ENCODE measurements at places on chromosomes 3 and 15. TPM values are rescaled to one million over a fixed set of nuclear protein-coding genes. Genes with fewer than 3 reads are reported as not detected.

The KNG1 gene
- not detected for total RNA-seq

The KBTBD12 gene
- total RNA-seq: 10.3 TPM

The GABRR3 gene
- total RNA-seq: not detected

The CDCP1 gene
- 6.2 TPM for total RNA-seq

The GATM gene
- 30.4 TPM for total RNA-seq

DNA sequence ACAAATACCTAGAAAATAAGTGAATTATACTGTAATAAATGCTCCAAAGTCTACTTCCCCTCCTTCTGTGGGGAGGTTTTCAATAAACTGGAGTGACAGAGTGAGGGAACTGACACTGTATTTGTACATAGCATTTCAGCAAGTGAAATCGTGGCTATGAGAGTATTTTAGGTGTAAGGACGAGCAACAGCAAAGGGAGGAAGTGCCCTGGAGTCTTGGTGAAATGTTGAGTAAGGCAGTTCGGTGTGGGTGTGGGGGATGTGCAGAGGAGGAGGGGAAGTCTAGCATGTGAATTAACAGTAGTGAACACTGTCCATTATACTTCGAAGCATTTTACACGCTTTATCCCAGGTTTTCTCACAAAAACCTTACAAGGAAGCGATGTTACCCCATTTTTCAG is 18.1 kb upstream of the P2RY13 start:
- no peak overlapping the region for H3K27ac ChIP-seq
- H3K36me3 ChIP-seq: no peaks in the 10 kb centered on the region
- peak; percentile 18 for DNase-seq
- H3K27me3 ChIP-seq: no peaks in the 10 kb centered on the region
- peaks cover 7% of the 10 kb centered on the region for H3K4me1 ChIP-seq

- peaks cover 96% of the 10 kb centered on the region for H3K36me3 ChIP-seq
- H3K4me1 ChIP-seq: peaks cover 56% of the 10 kb centered on the region
- DNase-seq: no peak
- H3K27ac ChIP-seq: no peak overlapping the region
- no peak overlapping the region for H3K4me3 ChIP-seq
Observed at GRCh38 chr3:51397392-51397791, 6.3 kb downstream of the RBM15B start.

DNA sequence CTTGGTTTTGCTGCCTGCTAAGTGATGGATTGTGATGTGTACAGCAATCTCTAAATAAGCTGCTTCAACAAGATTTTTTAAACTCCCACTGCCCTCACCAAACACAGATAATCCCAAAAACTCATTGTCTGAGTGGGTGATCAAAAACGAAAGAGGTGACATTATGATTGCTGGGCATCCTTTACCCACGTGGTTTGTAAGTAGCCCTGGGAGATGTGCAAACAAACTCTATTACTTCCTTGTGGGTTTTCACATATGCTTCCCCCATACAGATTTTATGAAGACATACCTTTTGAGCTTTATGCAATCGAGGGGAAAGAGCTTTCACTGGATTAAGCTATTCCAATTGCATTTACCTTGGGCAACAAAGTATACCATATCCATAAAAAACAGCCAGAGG is 1000.4 kb downstream of the FHIT start:
- H3K27ac ChIP-seq: no peak overlapping the region
- H3K4me3 ChIP-seq: no peak overlapping the region
- no peaks in the 10 kb centered on the region for H3K36me3 ChIP-seq
- no peaks in the 10 kb centered on the region for H3K4me1 ChIP-seq

DNA sequence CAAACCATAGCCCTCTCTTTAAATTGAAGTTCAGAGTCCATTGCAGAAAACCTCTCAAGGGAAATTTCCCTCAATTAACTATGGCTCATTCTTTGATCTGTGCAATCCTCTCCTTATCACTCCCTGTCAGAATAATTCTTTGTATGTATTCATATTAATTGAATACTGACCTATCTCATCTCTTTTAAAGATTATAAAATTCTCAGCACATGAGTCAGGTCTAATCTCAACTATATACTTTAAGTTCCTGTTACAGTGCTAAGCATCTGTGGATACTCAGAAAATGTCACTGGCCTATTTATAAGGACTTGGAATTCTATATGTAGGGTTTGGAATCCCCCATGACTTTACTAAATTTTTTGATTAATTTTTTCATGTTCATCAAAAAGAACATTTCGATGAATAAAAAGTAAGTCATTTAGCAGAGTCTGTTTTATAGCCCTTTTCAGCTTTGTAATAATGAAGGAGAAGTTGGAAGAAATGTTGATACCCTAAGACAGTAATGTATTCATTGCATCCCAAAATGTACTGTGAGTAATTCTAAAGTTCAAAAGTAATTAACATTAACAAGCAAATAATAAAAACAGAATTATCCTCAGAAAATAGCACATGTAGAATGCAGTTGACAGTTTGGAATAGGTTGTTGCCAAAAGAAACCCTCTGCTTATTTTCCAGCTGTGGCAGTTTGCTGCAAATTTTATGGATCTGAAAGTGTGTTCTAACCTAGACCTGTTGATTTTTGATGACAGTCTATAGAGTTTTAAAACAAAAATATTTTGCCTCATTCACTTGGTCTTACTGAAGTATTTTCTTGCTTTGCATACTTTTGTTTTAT is 503.4 kb upstream of the CBLB start:
- DNase-seq: no peak
- no peak overlapping the region for H3K4me3 ChIP-seq
- no peaks in the 10 kb centered on the region for H3K4me1 ChIP-seq
- H3K27ac ChIP-seq: no peak overlapping the region

DNA sequence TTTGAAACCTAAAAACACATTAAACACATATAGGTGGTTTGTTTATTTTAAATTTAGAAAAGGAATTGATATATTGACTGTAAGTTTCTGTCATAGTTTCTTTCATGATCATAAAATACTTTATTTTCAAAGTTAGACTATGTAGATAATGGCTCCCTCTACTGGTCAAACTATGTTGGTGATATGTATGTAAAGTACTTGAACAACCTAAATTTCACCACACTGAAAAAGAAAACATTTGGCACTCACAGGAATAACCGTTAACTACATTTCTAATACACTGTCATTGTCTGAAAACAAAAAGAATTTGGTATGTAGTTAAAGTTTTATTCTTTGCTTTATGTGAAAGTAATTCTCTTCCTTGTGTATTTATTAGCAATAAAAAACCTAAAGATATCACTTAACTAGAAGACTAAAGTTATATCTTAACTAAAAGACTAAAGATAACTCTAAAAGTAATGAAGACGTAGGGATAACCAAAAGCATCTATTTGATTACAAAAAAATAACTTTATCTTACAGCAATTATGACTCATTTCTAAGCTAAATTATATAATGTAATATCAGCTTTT is 427.5 kb downstream of the VGLL3 start:
- no peaks in the 10 kb centered on the region for H3K36me3 ChIP-seq
- H3K4me3 ChIP-seq: no peak overlapping the region
- H3K27ac ChIP-seq: no peak overlapping the region
- DNase-seq: no peak

GRCh38 chr3:43345877-43346276 is 59.5 kb downstream of the SNRK start:
- H3K4me1 ChIP-seq: no peaks in the 10 kb centered on the region
- H3K4me3 ChIP-seq: no peak overlapping the region
- no peaks in the 10 kb centered on the region for H3K27me3 ChIP-seq

- DNase-seq: no peak
- no peaks in the 10 kb centered on the region for H3K4me1 ChIP-seq
- no peaks in the 10 kb centered on the region for H3K27me3 ChIP-seq
- H3K36me3 ChIP-seq: no peaks in the 10 kb centered on the region
Observed at GRCh38 chr3:1092771-1093170, at the start of gene CNTN6. TSS of gene CNTN6 (plus strand) at chr3:1093024. CDS start at chr3:1148009, 54,985 bp downstream.

DNA sequence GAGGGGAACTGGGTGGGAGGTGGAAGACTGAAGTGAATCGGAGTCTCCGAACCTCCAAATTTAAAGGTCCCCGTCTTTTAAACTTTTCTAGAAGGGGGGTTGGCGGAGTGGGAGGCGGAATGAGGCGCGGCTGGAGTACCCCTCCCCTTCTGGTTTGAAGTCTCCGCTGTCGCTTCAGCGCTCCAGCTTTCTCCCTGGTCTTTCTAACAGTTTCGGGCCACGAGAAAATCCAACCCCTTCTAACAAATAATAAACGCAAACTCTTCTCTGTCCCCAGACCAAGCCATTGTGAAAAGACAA is 2.5 kb upstream of the MECOM start:
- peak overlapping the region; percentile 97 for H3K27ac ChIP-seq
- peaks cover 84% of the 10 kb centered on the region for H3K4me1 ChIP-seq
- H3K4me3 ChIP-seq: peak overlapping the region; percentile 54
- no peaks in the 10 kb centered on the region for H3K36me3 ChIP-seq
- no peak for DNase-seq
- H3K27me3 ChIP-seq: peaks cover 43% of the 10 kb centered on the region

- H3K36me3 ChIP-seq: no peaks in the 10 kb centered on the region
- no peak overlapping the region for H3K4me3 ChIP-seq
- H3K27ac ChIP-seq: no peak overlapping the region
- no peaks in the 10 kb centered on the region for H3K27me3 ChIP-seq
Observed at GRCh38 chr3:31920310-31920709, 60.8 kb downstream of the OSBPL10 start.

DNA sequence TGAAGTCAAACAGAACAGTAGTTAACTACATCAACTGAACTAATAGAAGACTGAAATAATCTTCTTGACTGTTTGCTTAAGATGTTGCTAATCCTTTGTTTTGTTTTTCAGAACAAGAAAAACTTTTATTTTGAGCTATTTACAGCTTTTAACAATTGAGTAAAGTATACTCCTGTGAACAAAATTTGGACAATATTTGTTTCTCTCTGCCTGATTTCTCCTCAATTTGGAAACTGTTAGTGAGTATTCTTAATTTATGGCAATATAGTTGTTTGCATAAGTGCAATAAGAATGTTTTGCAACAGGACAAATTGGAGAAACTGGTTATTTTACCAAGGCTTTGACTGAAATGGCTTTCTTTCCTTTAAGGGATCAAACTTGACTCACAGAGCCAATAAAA is 36.5 kb upstream of the ENTPD3 start:
- H3K27me3 ChIP-seq: no peaks in the 10 kb centered on the region
- H3K4me3 ChIP-seq: no peak overlapping the region
- no peaks in the 10 kb centered on the region for H3K4me1 ChIP-seq
- no peak for DNase-seq
- no peak overlapping the region for H3K27ac ChIP-seq
- H3K36me3 ChIP-seq: no peaks in the 10 kb centered on the region

DNA sequence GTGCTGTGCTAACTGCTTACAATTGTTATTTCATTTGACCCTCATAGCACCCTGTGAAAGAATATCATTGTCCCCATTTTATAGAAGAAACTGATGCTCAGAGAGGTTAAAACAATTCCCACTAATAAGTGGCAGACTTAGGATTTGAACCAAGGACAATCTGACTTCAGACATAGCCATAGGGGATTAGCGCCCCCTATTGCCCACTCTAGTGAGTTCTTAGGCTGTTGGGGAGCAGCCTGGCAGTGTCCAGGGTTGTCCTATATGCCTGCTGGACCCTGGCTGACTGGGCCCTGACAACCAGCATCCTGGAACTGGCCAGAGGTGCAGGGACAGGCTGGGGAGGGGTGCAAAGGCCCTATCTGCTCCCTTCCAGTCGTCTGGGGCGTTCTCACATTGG is 15.4 kb downstream of the DPH3 start:
- no peak overlapping the region for H3K27ac ChIP-seq
- DNase-seq: no peak
- H3K27me3 ChIP-seq: no peaks in the 10 kb centered on the region
- no peak overlapping the region for H3K4me3 ChIP-seq
- peaks cover 30% of the 10 kb centered on the region for H3K4me1 ChIP-seq

- no peak for DNase-seq
- no peaks in the 10 kb centered on the region for H3K27me3 ChIP-seq
- H3K36me3 ChIP-seq: no peaks in the 10 kb centered on the region
Observed at GRCh38 chr15:43920815-43921214, 94.0 kb downstream of the WDR76 start.

DNA sequence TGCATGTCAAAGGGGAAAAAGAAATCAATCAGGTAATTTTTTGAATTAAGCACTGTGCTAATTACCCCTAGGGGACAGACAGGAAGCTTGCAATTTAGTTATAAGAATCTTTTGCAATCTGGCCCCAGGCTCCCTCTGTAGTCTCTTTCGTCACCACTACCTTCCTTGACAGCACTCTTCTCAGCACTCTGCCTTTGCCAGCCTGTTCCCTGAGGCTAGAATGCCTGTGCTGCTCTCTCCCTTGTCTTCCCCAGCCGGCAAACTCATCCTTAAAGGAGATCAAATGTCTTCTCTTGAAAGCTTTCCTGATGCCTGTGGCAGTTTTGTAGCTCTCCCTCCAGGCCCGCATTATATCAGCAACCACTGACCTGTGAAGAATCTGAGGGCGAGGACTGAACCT is 32.4 kb upstream of the PRTG start:
- no peak overlapping the region for H3K4me3 ChIP-seq
- DNase-seq: no peak
- H3K36me3 ChIP-seq: no peaks in the 10 kb centered on the region

All from stomach (tissue), 19 donors.